ENCODE measurements at places on chromosomes 4 and X.

DNA sequence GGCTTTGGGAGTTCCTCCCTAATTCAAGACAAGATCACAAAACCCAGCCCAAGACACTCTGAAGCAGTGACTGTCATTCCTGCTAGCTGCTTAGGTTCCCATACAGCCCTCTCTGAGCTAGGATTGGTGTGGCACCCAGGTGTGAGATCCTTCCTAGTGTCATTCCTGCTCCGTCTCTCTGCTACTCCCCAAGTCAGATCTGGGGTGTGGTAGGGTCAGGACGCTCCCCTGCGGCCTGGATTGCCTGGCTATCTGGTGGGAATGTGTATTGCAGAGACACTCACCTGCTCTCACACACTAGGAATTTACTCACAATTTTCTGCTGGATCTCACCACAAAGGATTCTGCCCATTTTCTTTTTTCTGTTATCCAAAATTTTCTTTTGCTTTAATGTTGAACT, 560.8 kb upstream of the ATOH1 start:
- no peak for DNase-seq

- no peak for DNase-seq
Observed at GRCh38 chr4:107856901-107857300, 32.2 kb downstream of the SGMS2 start.

- DNase-seq = no peak
Observed at GRCh38 chrX:147680251-147680650, 231.5 kb upstream of the FMR1 start.

GRCh38 chr4:68883870-68884269, 67.7 kb downstream of the UGT2A3 start:
- no peak for DNase-seq

DNA sequence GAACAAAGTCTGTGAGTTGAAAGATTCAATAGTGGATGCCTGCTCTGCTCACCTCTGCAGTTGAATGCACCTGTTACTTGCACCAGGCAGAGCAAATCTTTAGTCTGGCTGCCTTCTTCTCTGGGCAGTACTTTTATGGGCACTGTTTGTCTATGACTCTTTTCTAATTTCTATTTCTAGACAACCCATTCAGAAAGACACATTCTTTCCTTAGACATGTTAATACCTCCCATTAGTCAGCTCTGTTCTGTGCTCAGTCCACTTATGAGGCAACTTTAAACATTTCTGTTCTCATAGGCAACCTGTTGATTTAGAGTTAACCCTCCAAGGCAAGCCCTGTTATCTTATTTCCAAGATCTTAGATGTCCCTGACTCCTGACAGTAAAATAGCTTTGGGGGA, 108.9 kb downstream of the SYNPO2 start:
- no peak for DNase-seq

GRCh38 chr4:98555798-98556445, 102.5 kb downstream of the TSPAN5 start:
- no peak for DNase-seq

- DNase-seq = no peak
Observed at GRCh38 chrX:48498374-48498809, 10.4 kb upstream of the PORCN start.

GRCh38 chrX:40094041-40094899, 3.5 kb downstream of the BCOR start:
- DNase-seq = no peak

- no peak for DNase-seq
Observed at GRCh38 chrX:72573158-72573511, 492 bp upstream of the HDAC8 start.

GRCh38 chrX:136321532-136321931, 20.8 kb downstream of the ADGRG4 start:
- no peak for DNase-seq

GRCh38 chr4:757111-757510, 51.5 kb downstream of the PCGF3 start:
- DNase-seq = no peak

GRCh38 chr4:187464573-187464972, 531.0 kb upstream of the ZFP42 start:
- DNase-seq = no peak

DNA sequence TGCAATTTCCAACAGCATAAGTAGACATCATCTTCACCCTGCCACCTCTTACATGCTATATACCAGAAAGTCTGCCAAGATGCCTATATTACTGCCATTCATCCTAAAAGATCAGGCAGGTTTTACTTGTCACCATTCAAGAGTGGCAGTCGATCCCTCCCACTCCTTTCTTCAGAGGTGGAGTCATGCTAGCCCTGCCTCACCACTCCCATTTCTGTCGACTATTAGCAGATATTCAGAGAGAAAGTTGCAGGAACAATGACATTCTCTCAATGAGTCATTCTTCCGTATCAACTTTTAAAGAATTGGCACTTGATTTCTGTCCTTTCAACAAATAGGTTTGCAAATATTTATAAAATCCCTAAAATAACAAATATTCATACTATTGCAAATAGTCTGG, 1060.1 kb downstream of the ADGRL3 start:
- no peak for DNase-seq

DNA sequence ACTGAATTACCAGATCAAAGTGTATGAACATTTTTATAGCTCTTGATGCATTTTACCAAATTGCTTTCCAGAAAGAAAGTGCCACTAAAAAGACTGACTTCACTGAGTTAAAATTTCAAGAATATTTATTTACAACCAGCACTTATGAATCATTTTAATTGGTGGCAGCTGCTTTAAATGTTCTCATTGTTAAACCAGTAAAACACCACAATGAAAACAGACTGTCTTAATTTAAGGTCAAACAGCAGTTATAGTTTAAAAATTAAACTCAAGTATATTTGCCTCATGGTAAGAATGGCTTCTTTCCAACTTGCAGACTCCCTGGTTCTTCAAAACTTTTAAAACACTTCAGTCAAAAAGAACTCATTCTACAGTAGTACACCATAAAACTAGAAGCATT, 36.9 kb downstream of the AMMECR1 start:
- no peak for DNase-seq

GRCh38 chrX:66036231-66036630, 3.6 kb downstream of the VSIG4 start:
- no peak for DNase-seq

- no peak for DNase-seq
Observed at GRCh38 chrX:103157496-103158316, 57.2 kb upstream of the BEX4 start.

DNA sequence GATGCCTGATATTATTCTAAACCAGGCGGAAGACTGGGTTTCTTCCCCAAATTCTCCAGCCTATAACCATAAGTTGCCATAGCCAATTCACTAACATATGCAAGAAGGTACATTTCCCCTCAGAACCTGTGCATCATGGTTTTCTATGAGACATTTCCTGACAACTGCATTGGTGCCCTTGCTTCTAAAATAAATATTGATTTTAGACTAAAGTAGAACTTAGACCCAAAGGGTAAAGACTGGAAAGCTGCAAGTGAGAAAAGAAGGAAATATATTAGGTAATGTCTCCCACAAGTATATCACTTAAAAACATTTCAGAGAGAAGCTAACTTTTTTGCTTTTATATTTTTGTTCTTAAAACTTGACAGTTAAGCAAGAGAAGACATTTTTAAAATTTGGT, 125.1 kb downstream of the PPA2 start:
- no peak for DNase-seq

GRCh38 chr4:25104591-25104990, 55.7 kb downstream of the SEPSECS start:
- no peak for DNase-seq

GRCh38 chr4:125796138-125796537, 481.4 kb downstream of the FAT4 start:
- no peak for DNase-seq

DNA sequence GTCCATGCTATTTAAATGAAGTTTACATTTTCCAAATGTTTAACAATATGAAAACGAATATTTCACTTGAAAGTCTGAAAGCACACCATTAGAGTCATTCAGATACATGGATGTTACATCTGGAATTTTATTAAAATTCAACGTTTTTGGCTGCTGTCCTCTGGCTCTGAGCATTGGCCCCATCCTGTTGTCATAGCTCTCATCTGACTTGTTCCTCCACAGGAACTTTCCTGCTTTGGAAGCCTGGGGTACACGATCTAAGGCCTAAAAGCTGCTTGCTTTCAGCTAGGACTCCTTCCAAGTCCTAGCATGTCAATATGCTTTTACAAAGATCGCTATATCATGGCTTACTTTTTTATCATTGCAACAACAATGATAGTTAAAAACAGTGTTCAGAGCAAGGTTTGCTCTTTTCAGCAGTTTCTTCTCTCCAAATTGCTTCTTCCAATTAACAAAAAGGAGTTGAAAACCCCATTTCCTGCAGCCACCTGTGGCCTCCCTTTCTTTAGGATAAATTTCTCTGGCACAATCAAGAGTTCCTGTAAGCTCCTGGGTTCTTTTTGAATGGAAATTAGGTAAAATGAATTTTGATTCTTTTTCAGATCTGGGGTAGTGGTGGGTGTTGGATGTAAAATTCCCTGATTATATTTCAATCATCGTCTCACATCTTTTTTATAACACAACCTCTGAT, 413.4 kb upstream of the AGA start:
- DNase-seq = no peak

- no peak for DNase-seq
Observed at GRCh38 chrX:111568354-111568753, 56.9 kb downstream of the SERTM2 start.

DNA sequence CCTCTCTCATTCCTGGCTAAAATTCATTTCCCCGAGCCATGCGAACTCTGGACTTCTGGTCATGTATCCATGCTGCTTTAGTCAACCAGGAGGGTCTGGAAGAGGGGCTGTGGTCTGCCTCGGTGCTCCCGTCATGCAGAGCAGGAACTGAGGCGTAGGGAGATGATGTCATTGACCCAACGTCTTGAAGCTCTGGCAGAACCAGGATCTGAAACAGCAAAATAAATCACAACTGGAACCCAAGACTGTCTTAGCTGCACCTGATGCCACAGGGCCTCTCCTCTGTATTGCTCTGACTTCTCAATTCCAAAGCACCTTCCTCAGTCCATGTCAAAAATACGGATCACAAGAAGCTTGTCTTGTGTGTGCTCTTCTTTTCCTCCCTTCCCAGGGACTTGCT, 131.0 kb upstream of the LDB2 start:
- DNase-seq = no peak

DNA sequence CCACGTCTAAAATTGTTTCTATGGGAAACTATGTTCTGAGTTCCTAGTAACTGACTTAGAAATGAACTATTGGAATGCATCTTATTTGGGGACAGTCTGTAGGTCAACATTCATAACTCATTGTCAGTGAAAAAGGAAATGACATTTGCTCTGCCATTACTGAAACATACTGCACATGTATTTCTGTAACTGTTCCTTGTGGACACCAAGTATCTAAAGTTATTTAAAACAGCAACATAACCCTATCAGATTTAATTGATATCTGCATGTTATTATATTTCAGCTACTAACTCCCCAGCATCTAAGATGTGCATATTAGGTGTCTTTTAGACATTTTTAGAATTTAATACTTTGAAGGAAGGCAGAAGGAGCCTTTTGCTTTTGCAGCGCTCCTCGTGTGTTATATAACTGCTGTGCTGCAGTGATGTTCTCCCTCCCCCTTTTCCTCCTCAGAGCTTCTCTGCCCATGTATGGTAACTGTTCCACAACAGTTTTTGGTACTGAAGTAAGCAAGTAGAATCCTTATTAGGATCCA, 37.2 kb upstream of the TMEM131L start:
- DNase-seq = no peak

- DNase-seq = peak; percentile 15
Observed at GRCh38 chr4:183411291-183411861, 33.1 kb upstream of the CDKN2AIP start.

DNA sequence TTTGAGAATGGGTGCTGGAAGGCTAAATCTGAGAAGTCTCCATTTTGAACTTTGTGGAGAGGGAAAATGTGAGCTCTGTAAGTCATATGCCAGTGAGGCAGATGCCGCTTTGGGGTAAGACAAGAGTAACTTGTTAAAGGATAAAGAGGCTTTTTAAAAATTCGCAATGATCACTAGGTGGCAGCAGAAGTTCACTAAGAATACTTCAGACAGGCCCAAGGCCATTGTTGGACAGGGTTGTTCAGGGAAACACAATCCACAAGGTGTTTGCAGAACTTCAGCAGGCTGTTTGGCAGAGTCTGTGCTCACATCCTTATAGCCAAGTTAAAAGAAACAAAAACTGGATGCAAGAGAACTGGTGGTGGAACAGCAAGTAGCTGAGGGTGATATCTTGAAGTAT, 13.7 kb upstream of the PIGA start:
- peak; percentile 31 for DNase-seq

DNA sequence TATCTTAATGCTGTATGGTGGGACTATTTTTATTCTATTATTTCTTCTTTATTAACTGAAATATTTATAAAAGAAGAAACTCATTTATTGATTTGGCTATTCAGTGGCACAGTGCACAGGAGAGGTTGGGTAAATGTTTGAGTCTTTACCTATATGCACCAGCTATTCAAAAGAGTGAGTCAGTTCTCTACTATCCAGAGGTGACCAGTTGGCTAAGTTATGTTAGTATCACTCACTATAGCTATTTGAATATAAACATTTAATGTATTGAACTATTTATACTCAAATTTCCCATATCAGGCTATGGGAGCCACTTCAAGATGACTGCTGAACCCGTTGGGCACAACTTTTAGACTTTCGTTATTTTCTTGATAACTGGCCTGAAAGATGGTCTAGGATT, 106.1 kb upstream of the VEGFC start:
- DNase-seq = no peak

- no peak for DNase-seq
Observed at GRCh38 chr4:1241936-1242505, 6.9 kb downstream of the CTBP1 start.

GRCh38 chr4:21366312-21366711, 582.3 kb downstream of the KCNIP4 start:
- no peak for DNase-seq

DNA sequence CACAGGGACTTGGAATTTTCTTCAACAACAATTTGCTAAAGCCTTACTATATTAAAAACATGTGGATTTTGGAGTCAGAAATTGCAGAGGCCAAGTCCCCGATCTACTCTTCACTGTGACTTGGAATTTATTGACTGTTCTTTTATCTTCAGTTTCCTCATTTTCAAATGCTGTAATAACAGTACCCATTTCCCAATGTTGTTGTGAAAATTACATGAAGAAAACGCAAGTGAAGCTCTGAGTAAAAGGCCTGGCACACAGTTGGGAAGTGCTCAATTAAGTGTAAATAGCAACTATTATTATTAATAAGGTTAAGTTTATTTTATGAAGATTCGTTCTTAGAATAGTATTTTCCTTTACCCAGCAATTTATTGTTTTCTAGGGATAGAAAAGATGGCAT, 15.7 kb downstream of the STBD1 start:
- no peak for DNase-seq

- DNase-seq = no peak
Observed at GRCh38 chr4:125728568-125728967, 413.8 kb downstream of the FAT4 start.

GRCh38 chrX:38992441-38993096, 191.3 kb downstream of the MID1IP1 start:
- DNase-seq = no peak

DNA sequence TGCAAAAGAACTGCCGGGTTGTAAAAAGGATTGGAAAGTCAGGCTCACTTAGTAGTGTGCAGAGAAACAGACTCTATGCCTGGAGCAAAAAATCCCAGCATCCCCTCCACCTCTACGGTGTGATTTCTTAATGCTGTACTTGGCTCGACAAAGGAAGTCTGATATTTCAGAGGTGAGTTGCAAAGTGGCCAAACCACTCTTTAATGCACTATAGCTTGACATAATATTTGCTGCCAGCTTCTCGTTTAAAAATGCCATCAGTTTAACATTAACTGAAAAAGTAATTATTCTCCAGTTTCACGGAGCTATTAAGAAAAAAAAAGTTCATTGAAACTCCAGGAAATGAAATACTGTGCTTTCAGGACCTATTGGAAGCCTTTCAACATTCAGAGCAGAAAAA, 448.3 kb upstream of the ZFP42 start:
- DNase-seq = no peak
